Small intestine (tissue), 16 donors: ENCODE measurements at places on chromosomes 5 and 9. TPM values are rescaled to one million over a fixed set of nuclear protein-coding genes. Genes with fewer than 3 reads are reported as not detected.
A peak's percentile ranks its signal among the peaks of the same experiment; 100 is the strongest.

DNA sequence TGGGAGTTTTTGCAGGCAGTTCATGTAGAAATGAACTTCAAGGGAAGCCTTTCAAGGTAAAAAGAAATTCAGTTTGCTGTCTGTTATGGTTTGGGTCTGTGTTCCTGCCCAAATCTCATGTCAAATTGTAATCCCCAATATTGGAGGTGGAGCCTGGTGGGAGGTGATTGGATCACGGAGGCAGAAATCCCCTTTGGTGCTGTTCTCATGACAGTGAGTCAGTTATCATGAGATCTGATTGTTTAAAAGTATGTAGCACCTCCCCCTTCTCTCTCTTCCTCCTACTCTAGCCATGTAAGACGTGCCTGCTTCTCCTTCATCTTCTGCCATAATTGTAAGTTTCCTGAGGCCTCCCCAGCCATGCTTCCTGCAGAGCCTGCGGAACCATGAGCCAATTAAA, 341.4 kb downstream of the ARHGEF28 start:
- no peaks in the 10 kb centered on the region for H3K4me1 ChIP-seq
- H3K27ac ChIP-seq = no peak overlapping the region
- no peaks in the 10 kb centered on the region for H3K36me3 ChIP-seq

GRCh38 chr5:8473827-8474568, 605.0 kb downstream of the MTRR start:
- H3K4me3 ChIP-seq = no peak overlapping the region
- no peaks in the 10 kb centered on the region for H3K36me3 ChIP-seq
- H3K27ac ChIP-seq = no peak overlapping the region
- H3K27me3 ChIP-seq = no peaks in the 10 kb centered on the region
- no peak for DNase-seq

NPR2 gene
- polyA plus RNA-seq = 12.0 TPM

ANKRD31 gene
- polyA plus RNA-seq = 0.22 TPM

GRCh38 chr9:995781-996180, 19.3 kb downstream of the DMRT3 start:
- peaks cover 1% of the 10 kb centered on the region for H3K27me3 ChIP-seq
- H3K4me1 ChIP-seq = no peaks in the 10 kb centered on the region
- no peak overlapping the region for H3K27ac ChIP-seq
- H3K36me3 ChIP-seq = no peaks in the 10 kb centered on the region

DNA sequence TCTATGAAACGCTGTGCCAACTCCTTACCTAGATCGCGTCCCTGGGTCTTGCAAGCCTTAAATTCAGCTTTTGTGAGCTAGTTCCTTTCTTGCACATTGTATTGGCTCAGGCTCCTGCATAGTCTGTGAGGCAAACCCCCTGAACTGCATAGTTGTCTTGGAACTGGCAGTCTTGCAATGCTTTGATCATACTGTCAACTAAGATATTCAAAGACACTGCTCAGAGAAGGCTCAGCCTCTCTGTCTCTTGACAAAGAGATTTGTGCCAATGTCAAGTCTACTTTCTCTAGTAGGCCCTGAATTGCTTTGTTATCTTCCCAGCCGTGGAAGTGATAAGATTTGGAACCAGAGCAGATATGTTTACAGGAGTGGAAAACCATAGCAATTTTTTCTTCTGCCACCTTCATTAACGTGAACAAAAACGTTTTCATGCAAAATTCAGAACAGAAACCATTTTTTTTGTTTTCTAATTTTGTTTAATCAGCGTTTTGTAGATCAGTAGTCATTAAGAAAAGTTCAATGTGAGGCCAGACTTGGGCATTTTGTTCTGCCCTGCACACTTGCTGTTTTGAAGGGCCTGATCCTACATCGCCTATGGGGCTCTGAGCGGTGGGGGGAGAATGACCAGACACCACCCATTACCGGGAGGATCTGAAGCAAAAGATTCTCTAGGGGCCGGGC, 27.6 kb upstream of the ENTREP1 start:
- no peak overlapping the region for H3K4me3 ChIP-seq
- no peaks in the 10 kb centered on the region for H3K4me1 ChIP-seq
- no peak overlapping the region for H3K27ac ChIP-seq
- DNase-seq = peak; percentile 7

SPINK7 gene
- polyA plus RNA-seq = 0.43 TPM

- no peak overlapping the region for H3K27ac ChIP-seq
- DNase-seq = no peak
- no peaks in the 10 kb centered on the region for H3K4me1 ChIP-seq
- peaks cover 45% of the 10 kb centered on the region for H3K36me3 ChIP-seq
Observed at GRCh38 chr9:133760713-133761290, 22.6 kb upstream of the SARDH start.

IL9 gene
- not detected for polyA plus RNA-seq

LAMC3 gene
- polyA plus RNA-seq = 0.44 TPM

GRCh38 chr5:119341452-119342349, 14.1 kb upstream of the TNFAIP8 start:
- H3K36me3 ChIP-seq = no peaks in the 10 kb centered on the region
- no peak overlapping the region for H3K4me3 ChIP-seq
- peaks cover 28% of the 10 kb centered on the region for H3K4me1 ChIP-seq
- no peak for DNase-seq
- no peak overlapping the region for H3K27ac ChIP-seq

GRCh38 chr9:96500696-96501632, 51.0 kb downstream of the HABP4 start:
- H3K4me3 ChIP-seq = no peak overlapping the region
- no peaks in the 10 kb centered on the region for H3K4me1 ChIP-seq
- H3K27me3 ChIP-seq = no peaks in the 10 kb centered on the region
- no peak for DNase-seq
- peaks cover 21% of the 10 kb centered on the region for H3K36me3 ChIP-seq

CD74 gene
- 288 TPM for polyA plus RNA-seq

QRFP gene
- 0.12 TPM for polyA plus RNA-seq

GRCh38 chr5:133266527-133266878, 214.7 kb downstream of the HSPA4 start:
- DNase-seq = no peak
- H3K27ac ChIP-seq = peak overlapping the region; percentile 39
- H3K4me1 ChIP-seq = peaks cover 28% of the 10 kb centered on the region
- H3K36me3 ChIP-seq = no peaks in the 10 kb centered on the region
- no peak overlapping the region for H3K4me3 ChIP-seq

DNA sequence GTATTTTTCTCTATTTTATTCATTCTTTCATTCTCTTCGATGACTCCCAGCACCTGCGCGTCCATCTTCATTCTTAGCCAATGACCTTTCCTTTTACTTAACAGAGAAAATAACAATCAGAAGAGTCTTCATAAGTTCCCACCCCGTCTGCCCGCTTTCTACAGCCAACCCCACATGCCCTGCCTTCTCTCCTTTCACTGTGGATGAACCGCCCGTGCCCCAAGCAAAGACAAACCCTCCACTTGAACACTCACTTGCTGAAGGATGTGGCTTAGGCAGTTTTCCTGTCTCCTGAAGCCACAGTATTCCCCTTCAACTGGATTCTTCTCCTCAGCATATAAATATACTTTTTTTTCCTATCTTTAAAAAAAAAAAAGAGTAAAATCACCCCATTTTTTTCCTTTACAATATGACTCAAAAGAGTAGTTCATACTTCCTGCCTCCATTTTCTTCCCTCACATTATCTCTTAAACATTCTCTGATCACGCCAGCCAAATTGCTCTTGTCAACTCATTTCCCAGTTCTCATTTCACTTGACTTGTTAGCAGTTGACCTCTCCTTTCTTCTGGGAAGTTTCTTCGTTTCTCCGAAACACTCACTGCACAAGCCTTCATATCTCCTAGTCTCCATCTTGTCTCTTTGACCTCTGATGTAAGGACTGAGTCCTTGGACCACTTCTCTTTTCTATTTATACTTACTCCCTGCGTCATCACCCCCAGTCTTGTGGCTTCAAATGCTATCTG, 11.1 kb downstream of the NIPSNAP3B start:
- H3K36me3 ChIP-seq = no peaks in the 10 kb centered on the region
- no peak for DNase-seq
- no peaks in the 10 kb centered on the region for H3K27me3 ChIP-seq

DNA sequence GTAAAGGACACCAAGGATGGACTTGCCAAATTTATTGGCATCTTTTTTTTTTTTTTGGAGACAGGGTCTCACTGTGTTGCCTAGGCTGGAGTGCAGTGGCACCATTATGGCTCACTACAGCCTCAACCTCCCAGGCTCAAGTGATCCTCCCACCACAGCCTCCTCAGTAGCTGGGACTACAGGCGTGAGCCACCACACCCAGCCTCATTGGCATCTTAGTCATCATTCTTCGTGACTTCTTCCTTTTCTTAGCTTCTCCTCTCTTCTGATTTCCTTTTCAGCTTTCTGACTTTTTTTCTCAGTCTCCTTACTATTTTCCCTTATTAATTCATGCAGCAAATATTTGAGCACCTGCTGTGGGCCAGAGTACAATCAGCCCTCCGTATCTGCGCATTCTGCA, 6.1 kb downstream of the MAML1 start:
- no peak for DNase-seq
- no peaks in the 10 kb centered on the region for H3K27me3 ChIP-seq
- no peak overlapping the region for H3K4me3 ChIP-seq
- H3K4me1 ChIP-seq = peaks cover 4% of the 10 kb centered on the region
- no peak overlapping the region for H3K27ac ChIP-seq
- no peaks in the 10 kb centered on the region for H3K36me3 ChIP-seq

DNA sequence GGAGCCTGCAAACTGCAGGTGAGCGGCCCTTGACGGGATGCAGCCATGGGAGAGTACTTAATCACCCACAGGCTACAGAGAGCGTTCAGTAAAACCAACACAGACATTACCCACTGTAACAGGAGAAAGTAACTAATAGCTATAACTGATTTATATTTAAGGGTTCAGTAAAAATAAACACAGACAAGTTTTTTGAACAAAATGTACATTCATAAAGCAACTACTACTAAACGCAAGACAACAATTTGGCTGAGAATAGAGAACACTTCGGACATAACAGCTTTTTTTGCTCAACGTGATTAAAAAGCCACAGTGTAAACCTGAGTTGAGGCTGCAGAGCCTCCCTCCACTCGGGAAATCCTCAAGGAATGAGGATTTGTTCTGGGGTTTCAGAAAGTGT, 61.7 kb downstream of the LIFR start:
- H3K27me3 ChIP-seq = no peaks in the 10 kb centered on the region
- H3K27ac ChIP-seq = no peak overlapping the region
- no peaks in the 10 kb centered on the region for H3K36me3 ChIP-seq

DNA sequence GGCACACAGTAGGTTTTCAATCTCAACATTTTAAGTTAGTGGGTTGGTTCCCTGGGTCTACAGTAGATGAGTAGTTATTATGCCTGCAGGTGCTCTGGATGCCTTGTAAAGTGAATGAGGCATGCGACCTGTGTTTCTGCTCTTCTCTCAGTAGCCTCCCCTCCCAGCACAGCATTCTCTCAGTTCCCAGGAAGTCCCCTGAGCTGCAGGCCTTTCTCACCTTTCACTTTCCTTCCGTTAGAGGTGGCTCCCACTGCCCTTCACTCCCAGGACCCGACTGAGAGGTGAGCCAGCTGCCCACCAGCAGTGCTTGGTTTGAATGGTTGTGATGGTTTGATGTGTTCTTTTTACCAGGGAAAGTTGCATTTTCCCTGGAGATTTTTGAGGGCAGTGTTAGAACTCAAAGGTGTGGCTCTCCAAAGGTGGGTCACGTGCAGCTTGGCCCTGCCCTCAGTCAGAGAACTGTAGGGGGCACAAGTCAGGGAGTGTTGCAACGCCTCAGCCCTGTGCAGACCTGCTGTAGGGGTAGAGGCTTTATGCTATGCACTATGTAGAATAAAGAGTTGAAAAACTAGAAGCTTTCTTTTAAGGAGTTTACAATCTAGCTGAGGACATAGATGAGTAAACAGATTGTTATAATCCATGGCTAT, 173.8 kb downstream of the NTRK2 start:
- no peak for DNase-seq
- H3K4me3 ChIP-seq = no peak overlapping the region
- no peaks in the 10 kb centered on the region for H3K27me3 ChIP-seq
- no peaks in the 10 kb centered on the region for H3K4me1 ChIP-seq
- no peaks in the 10 kb centered on the region for H3K36me3 ChIP-seq

- no peaks in the 10 kb centered on the region for H3K36me3 ChIP-seq
- H3K4me1 ChIP-seq = no peaks in the 10 kb centered on the region
Observed at GRCh38 chr9:135671591-135672041, 8.5 kb downstream of the LCN9 start.

RNF14 gene
- 38.5 TPM for polyA plus RNA-seq

- H3K27me3 ChIP-seq = no peaks in the 10 kb centered on the region
- no peak overlapping the region for H3K27ac ChIP-seq
- no peak overlapping the region for H3K4me3 ChIP-seq
- no peak for DNase-seq
- H3K4me1 ChIP-seq = peaks cover 14% of the 10 kb centered on the region
Observed at GRCh38 chr9:130820135-130820738, 14.8 kb upstream of the ABL1 start.

PCDHGA11 gene
- polyA plus RNA-seq = not detected

LCN6 gene
- polyA plus RNA-seq = 1.4 TPM

DNA sequence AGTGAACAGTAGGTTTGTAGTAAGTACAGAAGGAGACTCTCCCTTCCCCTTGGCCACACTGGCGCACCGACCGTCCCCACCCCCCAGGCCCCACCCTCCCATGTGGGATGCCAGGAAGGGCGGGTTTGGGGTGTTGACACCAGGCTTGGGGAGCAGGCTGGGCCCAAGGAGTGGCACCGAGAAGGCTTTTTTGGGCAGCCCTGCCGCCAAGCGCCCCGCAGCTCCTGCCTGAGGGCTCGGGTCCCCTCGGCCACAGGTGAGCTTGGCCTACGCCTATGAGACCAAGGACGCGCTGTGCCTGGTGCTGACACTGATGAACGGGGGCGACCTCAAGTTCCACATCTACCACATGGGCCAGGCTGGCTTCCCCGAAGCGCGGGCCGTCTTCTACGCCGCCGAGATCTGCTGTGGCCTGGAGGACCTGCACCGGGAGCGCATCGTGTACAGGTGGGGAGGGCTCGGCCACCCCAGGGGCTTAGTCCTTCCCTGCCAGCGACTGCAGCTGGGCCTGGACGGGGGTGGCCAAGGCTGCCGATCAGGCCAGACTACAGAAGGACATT, 7.3 kb downstream of the GRK6 start:
- no peaks in the 10 kb centered on the region for H3K27me3 ChIP-seq
- DNase-seq = no peak

PCDHGB3 gene
- polyA plus RNA-seq = 0.43 TPM

DNA sequence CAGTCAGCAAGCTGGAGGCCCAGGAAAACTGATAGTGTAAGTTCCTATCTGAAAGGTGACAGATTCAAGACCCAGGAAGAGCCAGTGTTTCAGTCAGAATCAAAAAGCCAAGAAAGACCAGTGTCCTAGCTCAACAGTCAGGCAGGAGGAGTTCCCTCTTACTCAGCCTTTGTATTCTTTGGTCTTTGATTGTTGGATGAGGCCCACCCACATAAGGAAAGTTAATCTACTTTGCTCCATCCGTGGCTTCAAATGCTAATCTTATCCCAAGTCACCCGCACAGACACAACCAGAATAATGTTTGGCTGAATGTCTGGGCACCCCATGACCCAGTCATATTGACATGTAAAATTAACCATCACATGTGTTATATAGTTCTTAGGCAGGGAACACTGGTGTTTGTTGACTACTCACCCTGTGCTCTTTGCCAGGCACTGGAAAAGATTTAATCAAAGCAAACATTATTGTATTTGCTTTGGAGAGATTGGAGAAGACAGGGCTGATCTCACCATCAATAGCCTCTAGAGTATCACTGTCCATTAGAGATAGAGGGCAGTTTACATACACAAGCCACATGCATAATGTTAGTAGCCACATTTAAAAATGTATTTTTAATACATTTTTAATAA, 96.3 kb upstream of the KCNN2 start:
- DNase-seq = no peak
- no peak overlapping the region for H3K27ac ChIP-seq
- no peaks in the 10 kb centered on the region for H3K4me1 ChIP-seq

ADAMTSL1 gene
- 1.6 TPM for polyA plus RNA-seq

ZDHHC11 gene
- polyA plus RNA-seq = 5.1 TPM

- H3K27ac ChIP-seq = peak overlapping the region; percentile 18
- H3K36me3 ChIP-seq = no peaks in the 10 kb centered on the region
- DNase-seq = no peak
- H3K4me1 ChIP-seq = no peaks in the 10 kb centered on the region
- H3K4me3 ChIP-seq = no peak overlapping the region
- H3K27me3 ChIP-seq = no peaks in the 10 kb centered on the region
Observed at GRCh38 chr5:67234671-67235176, 38.1 kb upstream of the CD180 start.
